ENCODE measurements at places on chromosomes 1 and 21. TPM values are rescaled to one million over a fixed set of nuclear protein-coding genes. Genes with fewer than 3 reads are reported as not detected.

SPSB1 gene
- polyA plus RNA-seq = 35.2 TPM

FAM151A gene
- 0.06 TPM for polyA plus RNA-seq

OR2T27 gene
- polyA plus RNA-seq = not detected

C1orf167 gene
- 4.4 TPM for polyA plus RNA-seq

ZMYND12 gene
- polyA plus RNA-seq = 3.7 TPM

FCRL5 gene
- polyA plus RNA-seq = 1.2 TPM

FAM3B gene
- polyA plus RNA-seq = 0.42 TPM

NR1I3 gene
- not detected for polyA plus RNA-seq

PLEKHM2 gene
- polyA plus RNA-seq = 45.0 TPM

UBE4B gene
- polyA plus RNA-seq = 39.5 TPM

TTLL7 gene
- 2.1 TPM for polyA plus RNA-seq

IQCC gene
- polyA plus RNA-seq = 4.7 TPM

OR10J1 gene
- polyA plus RNA-seq = not detected

HCRTR1 gene
- polyA plus RNA-seq = not detected

CFHR4 gene
- not detected for polyA plus RNA-seq

TLCD4 gene
- 9.9 TPM for polyA plus RNA-seq

OR10X1 gene
- not detected for polyA plus RNA-seq

HSD11B1 gene
- polyA plus RNA-seq = 265 TPM

LCE1A gene
- not detected for polyA plus RNA-seq

HSPB7 gene
- 25.4 TPM for polyA plus RNA-seq

DNM3 gene
- 3.9 TPM for polyA plus RNA-seq

GJC2 gene
- 2.3 TPM for polyA plus RNA-seq

IFI44L gene
- polyA plus RNA-seq = 36.0 TPM

NCF2 gene
- polyA plus RNA-seq = 2.5 TPM

PLXNA2 gene
- 15.2 TPM for polyA plus RNA-seq

AMY1C gene
- not detected for polyA plus RNA-seq

Measured in ovary (tissue), 10 donors.